ENCODE measurements at places on chromosomes 12 and 14. TPM values are rescaled to one million over a fixed set of nuclear protein-coding genes. Genes with fewer than 3 reads are reported as not detected.

DNA sequence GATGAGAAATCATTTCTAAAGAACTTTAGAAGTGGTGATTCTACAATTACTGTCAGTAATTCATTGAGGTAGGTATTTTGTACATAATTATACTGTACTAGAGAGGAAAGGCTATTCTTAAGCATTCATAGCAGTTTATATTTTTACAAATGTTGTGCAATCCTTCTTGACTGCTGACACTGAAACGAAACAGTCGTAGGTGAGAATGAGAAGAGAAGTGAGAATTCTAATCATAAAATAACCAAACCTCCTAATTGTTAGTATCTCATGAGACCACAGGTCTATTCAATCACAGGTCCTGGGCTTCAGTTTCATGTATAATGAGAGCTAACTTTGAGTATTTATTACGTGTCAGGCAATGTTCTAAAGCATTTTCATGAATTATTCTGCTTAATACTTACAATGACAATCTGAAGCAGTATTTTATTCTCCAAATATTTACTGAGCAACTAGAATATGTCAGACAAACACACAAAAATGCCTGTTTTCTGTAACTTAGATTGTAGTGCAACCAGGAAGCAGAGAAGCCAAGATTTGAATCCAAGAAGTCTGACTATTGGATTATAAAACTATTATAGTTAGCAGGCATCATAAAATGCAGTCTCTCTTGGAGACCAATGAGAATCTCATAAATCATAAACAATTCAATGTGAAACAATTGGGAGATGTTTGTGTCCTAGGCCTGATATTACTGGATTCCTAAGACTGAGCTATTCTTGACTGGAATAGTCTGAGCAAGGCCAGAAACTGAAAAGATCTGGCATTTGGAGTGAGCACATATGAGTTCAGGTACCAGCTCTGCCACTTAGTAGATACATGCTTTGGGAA is 24.3 kb downstream of the RERG start:
- no peak for DNase-seq

Gene IFNG-AS1
- not detected for total RNA-seq

DNA sequence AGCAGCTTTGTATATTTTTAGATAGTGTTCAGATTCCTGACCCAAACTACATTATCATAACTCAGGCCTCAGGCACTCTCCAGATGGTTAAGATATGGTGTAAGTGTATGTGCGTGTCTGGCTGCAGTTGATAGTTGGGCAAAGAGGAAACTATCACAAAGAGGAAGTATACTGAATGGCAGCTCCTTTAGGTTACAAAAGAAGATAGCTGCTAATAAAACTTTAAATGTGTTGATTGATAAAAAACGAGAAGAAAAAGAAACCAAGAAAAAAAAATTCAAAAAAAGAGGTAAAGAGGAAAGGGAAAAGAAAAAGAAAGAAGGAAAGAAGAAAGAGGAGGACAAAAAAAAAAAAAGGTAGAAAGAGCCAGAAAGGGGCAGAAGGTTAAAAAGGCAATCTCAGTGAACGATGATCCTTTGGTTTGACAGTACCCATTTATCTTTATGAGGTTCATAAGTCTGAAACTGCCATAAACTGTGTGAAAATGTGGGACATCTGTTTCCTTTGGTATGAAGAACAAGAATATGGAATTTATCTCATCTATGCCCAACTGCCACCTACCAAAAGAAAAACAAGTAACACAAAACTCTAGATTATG is 42.2 kb downstream of the TAOK3 start:
- no peak for DNase-seq

- DNase-seq, result no peak
Observed at GRCh38 chr14:34554540-34555250, 15.2 kb upstream of the EAPP start.

DNA sequence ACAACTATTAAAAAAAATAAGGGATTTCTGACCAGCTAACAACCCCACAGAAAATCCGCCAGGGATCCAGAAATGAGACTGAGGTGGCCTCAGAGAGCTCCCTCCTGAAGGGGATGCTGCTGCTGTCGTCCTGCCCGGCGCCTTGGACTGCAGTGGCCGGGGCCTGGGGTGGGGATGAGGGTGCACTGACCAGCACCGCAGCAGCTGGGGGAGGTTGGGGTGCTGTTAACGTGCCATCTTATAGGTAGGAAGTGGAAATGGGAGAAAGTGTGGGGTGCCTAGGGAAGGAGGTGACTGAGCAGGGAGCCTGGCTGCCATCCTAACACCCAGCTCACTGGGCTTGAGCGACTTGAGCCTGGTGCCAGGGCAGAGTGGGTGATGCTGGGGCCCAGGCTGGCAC is 32.0 kb downstream of the DDX11 start:
- no peak for DNase-seq

Gene MANSC4
- not detected for total RNA-seq

Gene TC2N
- total RNA-seq, result 1.5 TPM

Gene RNF212B
- not detected for total RNA-seq

DNA sequence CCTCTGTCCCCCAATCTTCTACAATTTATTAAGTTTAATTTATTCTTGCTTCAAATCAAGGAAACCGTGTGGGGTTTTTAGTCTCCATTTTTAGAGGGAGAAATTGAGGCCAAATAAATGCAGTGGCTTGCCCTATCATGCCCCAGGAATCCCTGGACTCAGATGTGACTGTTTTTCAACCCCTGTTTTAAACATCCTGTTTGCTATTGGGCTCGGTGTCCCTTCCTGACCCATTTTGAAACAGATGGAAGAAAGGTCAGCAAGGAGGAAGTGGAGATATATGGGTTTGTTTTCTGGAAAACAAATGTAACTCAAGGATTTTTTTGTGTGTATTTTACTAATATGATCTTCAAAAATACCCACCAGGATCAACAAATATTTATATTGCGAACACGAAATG is 84.7 kb downstream of the DACT1 start:
- DNase-seq, result no peak

Gene DCN
- total RNA-seq, result 224 TPM

DNA sequence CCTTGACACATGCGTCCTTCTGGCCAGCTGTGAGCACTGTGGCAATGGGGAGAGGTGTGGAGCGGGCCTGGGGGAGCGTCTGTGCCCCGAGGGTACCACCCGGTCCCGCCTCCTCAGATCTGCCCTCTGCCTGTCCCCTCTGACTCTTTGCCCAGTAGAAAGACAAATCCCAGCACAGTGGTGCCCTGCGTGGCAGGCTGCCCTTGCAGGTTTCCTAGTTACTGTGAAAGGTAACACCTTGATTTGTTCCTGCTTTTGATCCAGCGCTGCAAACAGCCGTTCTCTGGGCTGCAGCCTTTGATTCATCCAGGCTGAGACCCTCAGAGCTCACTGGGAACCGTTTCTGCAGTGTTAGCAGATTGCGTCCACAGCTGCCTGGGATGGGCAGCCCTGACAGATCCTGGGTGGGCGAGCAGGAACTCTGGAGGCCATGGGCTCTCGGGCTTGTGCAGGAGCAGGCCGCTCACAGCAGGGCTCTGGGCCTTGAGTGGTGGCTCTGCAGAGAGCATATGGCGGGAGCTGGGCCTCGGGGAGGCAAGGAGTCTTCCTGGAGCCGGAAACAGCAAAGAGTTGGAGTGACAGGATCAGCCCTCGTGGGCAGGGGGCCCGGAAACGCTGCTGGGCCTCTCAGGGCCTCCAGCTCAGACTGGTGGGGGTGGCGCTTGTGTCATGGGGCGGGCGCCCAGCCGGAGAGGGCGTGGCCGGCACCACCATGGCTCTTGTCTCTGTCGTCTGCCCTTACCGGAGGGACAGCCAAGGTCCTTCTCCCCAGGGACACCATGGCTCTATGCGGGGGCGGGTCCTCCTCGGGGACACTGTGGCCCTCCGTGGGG is 16.6 kb downstream of the FBRSL1 start:
- peak; percentile 86 for DNase-seq

Gene PSMB5
- total RNA-seq, result 307 TPM

Gene SIX1
- total RNA-seq, result 58.0 TPM

Gene METTL25
- total RNA-seq, result 9.3 TPM

Gene LRRIQ1
- 0.08 TPM for total RNA-seq

DNA sequence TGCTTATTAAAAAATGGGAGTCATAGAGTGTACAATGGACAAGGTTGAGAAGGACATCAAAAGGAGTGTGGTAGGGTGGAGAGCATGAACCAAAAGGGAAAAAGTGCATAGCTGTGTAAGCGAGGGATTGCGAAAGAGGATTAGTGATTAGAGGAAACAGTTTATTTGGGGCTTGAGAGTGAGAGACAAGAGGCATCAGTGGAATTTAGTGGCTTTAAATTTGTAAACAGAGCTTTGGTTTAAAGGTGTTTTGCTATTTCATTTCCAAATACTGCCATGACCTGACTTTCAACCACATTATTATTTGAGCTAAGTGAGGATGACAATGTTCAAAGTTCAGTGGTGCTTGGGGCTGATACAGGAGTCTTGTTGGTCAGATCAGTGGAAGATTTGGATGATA is 53.4 kb downstream of the SLC16A7 start:
- DNase-seq, result no peak

GRCh38 chr12:3627336-3627735 is 125.6 kb downstream of the CRACR2A start:
- DNase-seq, result no peak

DNA sequence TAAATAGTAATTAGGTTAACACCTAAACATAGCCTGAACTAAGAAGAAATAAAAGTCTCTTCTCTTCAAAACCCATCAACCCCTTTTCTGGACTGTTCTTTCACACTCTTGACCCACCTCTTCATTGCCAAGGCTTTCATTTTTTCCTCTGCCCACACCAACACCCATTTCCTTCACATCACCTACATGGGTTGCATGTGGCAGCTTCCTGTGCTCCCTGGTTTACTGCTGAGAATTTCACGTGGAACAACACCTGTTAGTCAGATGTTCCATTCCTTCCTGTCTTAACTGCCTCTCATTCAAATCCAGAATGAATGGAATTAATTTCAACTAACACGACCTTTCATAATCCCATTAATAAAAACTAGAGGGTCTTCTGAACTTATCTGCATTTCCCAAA is 157.3 kb downstream of the BCAT1 start:
- no peak for DNase-seq

DNA sequence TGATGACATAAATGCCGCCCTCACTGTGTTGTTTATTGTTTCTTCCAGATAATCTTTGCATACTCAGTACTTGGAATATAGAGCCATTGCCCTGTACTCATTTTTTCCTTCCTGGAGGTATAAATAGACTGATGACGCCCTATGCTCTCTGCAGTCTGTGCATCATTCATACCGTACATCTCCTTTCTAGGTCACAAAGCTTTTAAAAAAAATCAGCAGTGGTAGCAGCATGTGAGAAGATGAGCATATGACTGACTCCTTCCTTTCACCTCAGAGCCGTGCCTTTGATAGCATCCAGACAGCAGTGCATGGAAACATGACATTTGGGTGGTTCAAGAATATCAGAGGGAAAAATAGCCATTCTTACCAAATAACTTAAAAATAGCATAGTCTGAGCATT is 77.3 kb downstream of the PDE3A start:
- no peak for DNase-seq

Gene SIX6
- 0.28 TPM for total RNA-seq

Gene CIT
- total RNA-seq, result 2.4 TPM

GRCh38 chr14:103312006-103312635 is 21.9 kb upstream of the EIF5 start:
- no peak for DNase-seq

Gene MYF6
- total RNA-seq, result 480 TPM

DNA sequence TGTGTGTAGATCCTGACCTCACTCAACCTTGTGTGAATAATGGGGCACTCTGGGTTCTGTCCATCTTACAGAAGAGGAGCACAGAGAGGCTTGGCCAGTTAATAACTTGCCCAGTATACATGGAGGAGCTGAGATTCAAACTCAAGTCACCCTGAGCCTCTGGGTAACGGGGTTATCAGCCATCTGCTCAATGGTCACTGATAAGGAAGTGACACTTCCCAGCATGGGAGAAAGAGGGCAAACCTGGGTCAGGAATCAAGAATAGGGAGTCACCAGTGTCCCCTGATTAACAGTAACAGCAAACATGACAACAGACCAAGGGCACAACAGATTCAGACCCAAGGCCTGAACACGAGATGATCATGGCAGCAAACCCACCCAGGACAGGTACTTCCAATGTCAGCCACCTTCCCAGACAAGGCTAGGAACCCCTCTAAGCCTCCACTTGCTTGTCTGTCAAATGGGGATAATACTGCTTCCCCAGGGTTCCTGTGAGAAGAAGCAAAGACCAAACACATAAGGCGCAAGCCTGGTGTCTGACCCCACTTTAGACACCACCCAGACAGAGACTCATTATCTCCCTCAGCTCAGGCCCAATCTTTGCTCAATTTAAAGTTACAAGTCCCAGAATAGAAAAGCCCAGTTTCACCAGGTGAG is 3.6 kb downstream of the CCDC85C start:
- DNase-seq, result no peak

DNA sequence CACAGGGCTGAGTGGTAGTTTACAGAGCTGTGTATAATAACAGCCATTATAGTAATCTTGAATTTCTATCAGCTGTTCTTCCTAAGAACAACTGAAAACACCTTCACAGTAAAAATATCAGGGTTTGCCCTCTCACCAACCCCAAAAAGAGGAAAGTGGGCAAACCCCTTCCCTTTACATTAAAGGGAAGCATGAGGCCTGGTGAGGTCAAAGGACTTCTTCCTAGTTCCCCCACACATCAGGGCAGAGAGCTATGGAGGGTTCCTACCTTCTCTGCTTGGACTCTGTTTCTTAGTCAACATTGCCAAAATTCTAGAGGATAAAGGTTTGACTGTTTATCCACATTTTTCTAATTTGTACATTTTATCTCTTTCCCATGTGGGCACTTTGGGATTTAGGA is 4.4 kb upstream of the RPAP3 start:
- no peak for DNase-seq

DNA sequence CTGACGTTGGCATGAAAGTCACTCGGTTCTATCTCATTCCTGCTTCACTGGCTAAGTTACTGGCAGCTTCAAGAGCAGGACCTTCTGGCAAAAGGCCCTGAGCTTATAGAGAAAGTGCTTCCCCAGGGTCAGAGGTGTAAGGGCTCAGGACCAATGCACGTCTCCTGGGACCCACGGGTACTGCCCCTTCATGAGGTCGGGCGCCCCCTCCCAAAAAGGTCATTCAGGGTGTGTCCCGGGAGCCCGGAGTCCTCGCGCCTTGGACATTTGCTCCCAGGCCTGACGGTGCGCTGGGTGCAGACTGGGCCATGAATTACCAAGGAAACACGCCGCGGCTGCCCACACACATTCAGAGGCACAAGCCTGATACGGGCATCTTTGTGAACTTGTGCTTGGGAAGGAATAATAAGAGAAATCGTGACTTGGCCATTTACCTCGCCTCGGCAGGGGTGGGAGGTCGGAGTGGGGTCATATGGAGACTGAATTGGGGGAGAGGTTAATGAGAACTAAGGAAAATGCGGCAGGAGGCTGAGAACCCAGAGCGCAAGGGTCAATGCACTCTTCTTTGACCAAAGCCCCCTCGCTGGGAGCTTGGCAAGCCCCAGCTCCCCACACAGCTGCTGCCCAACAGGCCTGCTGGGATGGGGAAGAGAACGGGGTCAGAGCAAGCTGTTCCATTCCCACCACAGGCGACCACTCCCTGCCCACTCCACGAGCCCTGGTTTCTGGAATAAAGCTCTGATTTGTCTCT is 15.7 kb upstream of the SLC6A12 start:
- no peak for DNase-seq

GRCh38 chr12:129877411-129877810 is 26.4 kb downstream of the TMEM132D start:
- no peak for DNase-seq

Gene SYCP3
- not detected for total RNA-seq

Gene CLEC2D
- total RNA-seq, result 2.5 TPM

GRCh38 chr12:89544022-89544421 is 18.2 kb upstream of the POC1B start:
- no peak for DNase-seq

Gene CLEC4A
- not detected for total RNA-seq

GRCh38 chr12:105329926-105330282 is 587 bp upstream of the C12orf75 start:
- no peak for DNase-seq
